ENCODE measurements at places on chromosomes 5 and 9. TPM values are rescaled to one million over a fixed set of nuclear protein-coding genes. Genes with fewer than 3 reads are reported as not detected.

Gene PTGES
- 41.6 TPM for total RNA-seq

Gene PRLR
- total RNA-seq: 0.17 TPM

GRCh38 chr5:57696389-57696769 is 213.8 kb upstream of the ACTBL2 start:
- DNase-seq: no peak

GRCh38 chr9:6444128-6444527 is 31.1 kb downstream of the UHRF2 start:
- no peak for DNase-seq

DNA sequence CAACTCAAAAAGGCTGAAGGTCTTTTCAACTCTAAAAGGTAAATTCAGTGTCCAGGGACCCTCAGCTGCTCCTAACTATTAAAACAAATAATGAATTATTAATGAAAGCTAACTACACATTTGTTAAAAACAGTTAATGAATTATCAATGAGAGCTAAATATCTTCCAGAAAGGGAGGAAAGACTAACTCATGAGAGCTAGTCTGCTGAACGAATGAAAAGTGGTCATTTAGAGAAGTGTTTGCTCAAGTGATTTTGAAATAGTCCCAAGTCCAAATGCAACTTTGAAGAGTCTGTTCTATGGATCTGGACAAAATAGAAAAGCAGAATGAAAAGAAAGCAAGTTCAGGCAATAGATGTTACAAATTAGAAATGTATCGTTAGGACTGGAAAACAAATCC is 133.9 kb upstream of the SPEF2 start:
- no peak for DNase-seq

Data from mammary epithelial cell (primary cell).